Lung microvascular endothelial cell (primary cell): ENCODE measurements at places on chromosomes 3 and 15. TPM values are rescaled to one million over a fixed set of nuclear protein-coding genes. Genes with fewer than 3 reads are reported as not detected.

CAND2 gene
- 0.60 and 1.5 TPM in 2 replicates for total RNA-seq

RAB5A gene
- 60.4 and 75.2 TPM in 2 replicates for total RNA-seq

PDE8A gene
- total RNA-seq = 48.8 and 77.0 TPM in 2 replicates

SLC27A2 gene
- total RNA-seq = 1.3 and 10.3 TPM in 2 replicates

SPATA12 gene
- total RNA-seq = 0.44 TPM in 1 of 2 replicates, not detected in the other

POPDC2 gene
- total RNA-seq = 0.22 and 0.40 TPM in 2 replicates

GJD2 gene
- total RNA-seq = not detected in 2 replicates

COL6A5 gene
- not detected in 2 replicates for total RNA-seq

CATSPER2 gene
- 0.22 and 0.40 TPM in 2 replicates for total RNA-seq

EIF4A2 gene
- total RNA-seq = 379 and 608 TPM in 2 replicates

CA12 gene
- 0.22 and 0.40 TPM in 2 replicates for total RNA-seq

ERICH6 gene
- total RNA-seq = not detected in 2 replicates

NAA80 gene
- 3.1 and 3.6 TPM in 2 replicates for total RNA-seq
